ENCODE measurements at places on chromosomes 12 and 14.
A peak's percentile ranks its signal among the peaks of the same experiment; 100 is the strongest.

- H3K27me3 ChIP-seq: peaks cover 58% of the 10 kb centered on the region
- no peaks in the 10 kb centered on the region for H3K36me3 ChIP-seq
- H3K4me1 ChIP-seq: peaks cover 10% of the 10 kb centered on the region
- DNase-seq: no peak
- no peak overlapping the region for H3K27ac ChIP-seq
These were observed 3.6 kb upstream of the KRAS start for GRCh38 chr12:25254271-25254880.

GRCh38 chr12:128474916-128475315, 207.9 kb downstream of the TMEM132C start:
- no peaks in the 10 kb centered on the region for H3K36me3 ChIP-seq
- no peaks in the 10 kb centered on the region for H3K27me3 ChIP-seq
- DNase-seq: no peak
- H3K4me3 ChIP-seq: no peak overlapping the region
- no peak overlapping the region for H3K27ac ChIP-seq

DNA sequence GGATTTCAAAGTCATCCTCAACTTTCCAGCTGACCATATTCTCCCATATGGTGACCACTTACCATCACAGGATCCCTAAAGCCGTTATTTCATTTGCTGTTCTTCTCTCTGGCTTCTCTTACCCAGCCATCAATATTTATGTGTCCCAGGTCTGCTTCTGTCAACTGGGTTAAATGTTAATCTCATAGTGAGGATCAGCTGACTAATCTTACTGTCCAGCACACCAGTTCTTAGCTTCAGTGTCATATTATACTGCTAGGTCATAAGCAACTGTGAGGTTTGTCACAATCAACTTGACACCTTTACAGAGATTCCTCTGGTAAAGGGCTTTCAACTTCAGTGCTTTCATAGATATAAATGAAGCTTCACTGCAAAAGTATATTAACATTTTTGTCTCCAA, 294.4 kb downstream of the DIO2 start:
- no peaks in the 10 kb centered on the region for H3K36me3 ChIP-seq
- H3K27ac ChIP-seq: no peak overlapping the region
- H3K4me3 ChIP-seq: no peak overlapping the region

GRCh38 chr12:49843411-49843810, 505 bp upstream of the BCDIN3D start:
- H3K4me1 ChIP-seq: peaks cover 5% of the 10 kb centered on the region
- H3K36me3 ChIP-seq: peaks cover 2% of the 10 kb centered on the region
- H3K27me3 ChIP-seq: no peaks in the 10 kb centered on the region
- DNase-seq: no peak
- peak overlapping the region; percentile 85 for H3K27ac ChIP-seq

GRCh38 chr12:67916266-67916970, 72.8 kb upstream of the IFNG-AS1 start:
- H3K36me3 ChIP-seq: no peaks in the 10 kb centered on the region
- no peaks in the 10 kb centered on the region for H3K27me3 ChIP-seq
- H3K27ac ChIP-seq: no peak overlapping the region

DNA sequence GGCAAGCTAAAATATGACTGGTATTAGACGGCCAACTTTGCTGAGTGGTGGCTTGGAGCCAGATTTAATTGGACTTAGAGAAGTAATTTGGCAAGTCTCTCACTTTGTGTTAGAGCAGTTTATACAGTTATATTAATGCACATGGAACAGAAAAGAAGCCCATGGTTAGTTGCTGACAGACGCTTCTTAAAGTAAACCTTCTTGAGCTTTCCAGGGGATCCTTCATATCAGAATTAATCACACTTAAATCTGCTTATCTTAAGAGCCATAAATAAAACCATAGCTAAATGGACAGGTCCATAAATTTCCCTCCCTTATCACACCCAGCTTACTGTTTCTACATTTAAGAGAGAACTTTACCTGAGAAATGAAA, 9.6 kb downstream of the GSG1 start:
- H3K4me1 ChIP-seq: peaks cover 14% of the 10 kb centered on the region
- no peak overlapping the region for H3K27ac ChIP-seq
- no peak for DNase-seq
- no peaks in the 10 kb centered on the region for H3K36me3 ChIP-seq
- no peaks in the 10 kb centered on the region for H3K27me3 ChIP-seq

DNA sequence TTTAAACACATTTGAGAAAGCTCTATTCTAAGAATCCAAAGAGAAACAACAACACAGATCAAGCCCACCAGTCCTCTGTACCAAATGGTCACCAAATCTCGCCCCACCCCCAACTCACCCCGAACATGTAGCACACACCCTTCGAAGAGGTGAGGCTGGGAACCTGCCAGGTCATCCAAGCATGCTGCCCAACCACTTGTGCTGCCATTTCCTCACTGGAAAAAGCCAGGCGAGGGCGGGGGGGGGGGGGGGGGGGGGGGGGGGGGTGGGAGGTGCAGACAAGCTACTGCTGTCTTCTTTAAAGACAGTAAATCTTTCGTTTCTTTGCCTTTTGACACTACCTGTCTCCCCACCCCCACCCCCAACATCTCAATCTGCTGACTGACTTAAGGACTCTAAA, 59.9 kb downstream of the SETD3 start:
- H3K36me3 ChIP-seq: peaks cover 6% of the 10 kb centered on the region
- H3K27ac ChIP-seq: no peak overlapping the region
- no peaks in the 10 kb centered on the region for H3K27me3 ChIP-seq
- H3K4me3 ChIP-seq: no peak overlapping the region
- peak; percentile 33 for DNase-seq

- H3K4me3 ChIP-seq: no peak overlapping the region
- no peaks in the 10 kb centered on the region for H3K4me1 ChIP-seq
- no peak overlapping the region for H3K27ac ChIP-seq
- H3K36me3 ChIP-seq: no peaks in the 10 kb centered on the region
- no peaks in the 10 kb centered on the region for H3K27me3 ChIP-seq
These were observed 22.8 kb upstream of the PYGL start for GRCh38 chr14:50967103-50967502.

DNA sequence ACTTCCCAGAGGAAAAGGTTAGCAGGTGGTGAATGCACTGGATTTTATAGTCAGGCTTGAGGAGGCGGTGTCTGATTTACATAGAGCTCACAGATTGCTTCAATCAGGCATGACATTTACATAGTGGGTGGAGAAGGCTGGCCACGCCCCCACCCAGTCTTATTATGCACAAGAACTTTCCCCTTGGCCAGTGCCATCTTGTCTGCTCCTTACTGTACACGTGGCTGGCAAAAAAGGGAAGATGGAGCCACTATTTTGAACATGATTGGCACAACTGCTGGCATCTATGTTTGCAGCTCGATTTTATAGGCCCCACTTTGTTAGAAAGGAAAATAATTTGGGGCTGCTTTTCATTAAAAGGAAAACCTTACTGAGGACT, 10.9 kb upstream of the LGMN start:
- no peak overlapping the region for H3K4me3 ChIP-seq
- no peak for DNase-seq
- no peaks in the 10 kb centered on the region for H3K4me1 ChIP-seq
- no peaks in the 10 kb centered on the region for H3K27me3 ChIP-seq
- no peaks in the 10 kb centered on the region for H3K36me3 ChIP-seq
- H3K27ac ChIP-seq: no peak overlapping the region

DNA sequence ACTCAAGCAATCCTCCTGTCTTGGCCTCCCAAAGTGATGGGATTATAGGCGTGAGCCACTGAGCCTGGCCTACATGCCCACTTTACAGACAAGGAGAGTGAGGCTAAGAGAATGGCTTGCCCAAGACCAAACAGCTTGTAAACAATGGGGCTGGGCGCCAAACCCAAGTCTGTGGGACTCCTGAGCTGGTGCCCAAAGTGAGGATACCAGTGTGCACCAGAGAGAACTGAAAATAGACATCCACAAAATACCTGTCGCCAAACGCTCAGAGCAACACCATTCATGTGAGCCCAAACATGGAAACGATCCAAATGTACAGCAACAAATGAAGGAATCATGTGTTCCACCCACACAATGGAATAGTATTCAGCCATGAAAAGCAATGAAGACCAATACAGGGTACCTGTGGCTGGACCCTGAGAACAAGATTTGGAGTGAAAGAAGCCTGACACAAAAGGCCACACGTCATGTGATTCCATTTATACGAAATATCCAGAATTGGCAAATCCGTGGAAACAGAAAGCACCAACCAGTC, 38.2 kb downstream of the CCNK start:
- H3K27me3 ChIP-seq: no peaks in the 10 kb centered on the region
- no peak overlapping the region for H3K27ac ChIP-seq
- H3K36me3 ChIP-seq: peaks cover 45% of the 10 kb centered on the region
- H3K4me3 ChIP-seq: no peak overlapping the region

DNA sequence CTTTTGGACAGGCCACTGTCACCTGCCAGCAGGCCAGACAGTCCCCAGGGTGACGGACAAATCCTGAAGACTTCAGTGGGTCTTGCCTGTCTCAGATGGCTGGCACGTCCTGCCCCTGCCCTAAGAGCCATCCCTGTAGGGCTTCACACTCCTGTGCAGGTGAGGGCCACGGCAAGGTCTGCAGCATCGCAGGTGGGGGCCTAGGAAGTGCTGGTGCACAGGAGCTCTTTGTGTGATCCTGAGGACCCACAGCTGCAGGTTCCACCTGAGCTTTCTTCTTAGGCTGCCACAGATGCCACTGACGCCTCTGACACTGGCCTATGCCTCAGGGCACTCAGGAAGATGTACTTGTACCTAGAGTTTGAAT, 108.5 kb upstream of the FKBP4 start:
- no peak overlapping the region for H3K27ac ChIP-seq
- no peak overlapping the region for H3K4me3 ChIP-seq
- H3K27me3 ChIP-seq: peaks cover 33% of the 10 kb centered on the region
- no peak for DNase-seq

DNA sequence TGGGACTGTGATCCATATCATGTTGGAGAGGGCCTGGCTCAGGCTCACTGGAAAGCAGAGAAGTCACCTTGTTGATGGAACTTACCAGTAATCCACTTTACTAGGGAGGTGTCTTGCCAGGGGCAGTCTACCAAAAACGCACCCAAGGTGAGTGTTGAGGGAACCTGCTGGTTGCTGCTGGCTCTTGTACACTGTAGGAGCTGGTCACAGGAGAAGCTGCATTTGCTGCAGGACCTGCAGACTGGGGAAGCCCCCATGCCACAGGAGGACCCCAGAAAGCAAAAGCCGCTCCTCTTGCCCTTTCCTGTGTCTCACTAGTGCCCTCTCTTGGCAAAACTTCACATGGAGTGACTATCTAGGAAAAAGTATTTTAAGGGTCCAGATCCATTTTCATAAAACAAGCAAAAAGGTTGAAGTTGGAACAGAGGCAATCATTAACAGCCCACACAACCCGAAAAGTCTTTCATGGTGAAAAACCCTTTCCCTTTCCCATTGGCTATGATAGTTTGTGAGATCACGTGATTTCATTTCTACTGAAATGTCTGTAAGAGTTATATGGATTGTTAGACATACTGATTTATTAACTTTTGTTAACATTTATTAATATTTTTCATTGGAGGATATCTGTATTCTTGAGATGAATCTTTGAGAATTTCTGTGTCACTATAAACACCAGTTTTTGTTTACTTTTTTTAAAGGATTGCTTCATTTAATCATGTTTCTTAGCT, 59.2 kb downstream of the RASSF8 start:
- H3K4me3 ChIP-seq: no peak overlapping the region
- peak; percentile 60 for DNase-seq
- no peak overlapping the region for H3K27ac ChIP-seq
- no peaks in the 10 kb centered on the region for H3K36me3 ChIP-seq

DNA sequence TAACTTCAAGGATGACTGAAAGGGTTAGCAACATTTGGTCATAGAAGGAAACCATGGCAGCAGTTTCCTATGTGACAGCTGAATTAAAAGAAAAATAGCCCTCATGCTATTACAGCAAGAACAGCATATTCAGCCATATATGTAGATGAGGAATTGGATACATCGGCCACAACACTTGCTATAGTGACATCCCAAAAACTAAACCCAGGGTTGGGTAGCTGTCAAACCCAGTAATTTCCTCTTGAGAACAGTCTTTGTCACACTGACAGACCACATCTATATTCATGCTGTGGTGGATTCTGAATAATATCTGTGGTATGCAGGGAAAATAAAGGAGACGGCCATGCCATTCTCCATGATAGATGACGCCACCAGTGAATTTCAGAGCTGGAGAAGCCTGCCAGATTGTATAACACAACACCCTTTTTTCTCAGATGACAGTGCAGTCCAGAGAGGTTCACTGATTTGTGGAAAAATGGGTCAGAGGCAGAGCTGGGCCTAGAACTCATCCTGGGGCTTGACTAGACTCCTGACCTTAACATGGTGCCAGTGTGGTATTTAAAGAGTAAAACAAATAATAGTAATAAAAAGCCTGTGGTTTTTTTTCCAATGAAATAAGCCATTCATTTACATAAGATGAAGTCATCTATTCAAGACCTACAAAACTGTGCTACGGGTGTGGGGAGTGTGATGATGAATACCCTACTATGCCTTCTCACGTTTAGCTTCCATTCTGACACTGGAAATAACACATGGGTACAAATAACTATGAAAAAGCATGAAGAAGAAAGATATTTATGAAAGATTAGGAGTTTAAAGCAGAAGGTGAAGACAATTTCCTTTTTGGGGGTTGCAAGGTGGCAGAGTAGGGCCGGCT, 32.3 kb downstream of the EFCAB11 start:
- no peak overlapping the region for H3K27ac ChIP-seq
- H3K4me1 ChIP-seq: no peaks in the 10 kb centered on the region
- H3K4me3 ChIP-seq: no peak overlapping the region
- no peaks in the 10 kb centered on the region for H3K27me3 ChIP-seq

- H3K27me3 ChIP-seq: no peaks in the 10 kb centered on the region
- no peaks in the 10 kb centered on the region for H3K36me3 ChIP-seq
- H3K4me1 ChIP-seq: no peaks in the 10 kb centered on the region
- no peak overlapping the region for H3K27ac ChIP-seq
These were observed 405.5 kb downstream of the MDGA2 start for GRCh38 chr14:47269756-47270492.

- peaks cover 12% of the 10 kb centered on the region for H3K36me3 ChIP-seq
- H3K27ac ChIP-seq: peak overlapping the region; percentile 23
- peaks cover 17% of the 10 kb centered on the region for H3K4me1 ChIP-seq
- no peak for DNase-seq
These were observed 5.9 kb downstream of the POMT2 start for GRCh38 chr14:77314539-77315457.

DNA sequence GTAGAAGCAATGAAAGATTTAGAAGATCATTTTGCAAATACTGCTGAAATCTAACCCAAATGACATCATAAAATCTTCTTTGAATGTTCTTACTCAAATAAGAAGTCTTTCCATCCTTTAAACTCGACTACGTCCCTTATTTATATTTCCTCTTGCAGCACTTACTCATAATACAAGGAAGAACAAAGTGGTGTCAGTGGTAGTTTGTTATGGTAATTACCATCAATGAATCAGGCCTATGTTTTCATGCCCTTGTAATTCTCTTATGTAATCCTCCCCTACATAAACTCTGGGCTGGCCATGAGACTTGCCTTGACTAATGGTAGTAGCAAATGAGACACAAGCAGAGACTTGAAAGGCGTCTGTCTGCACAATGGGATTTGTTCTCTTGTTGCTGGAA, 17.0 kb downstream of the EEA1 start:
- no peaks in the 10 kb centered on the region for H3K4me1 ChIP-seq
- H3K4me3 ChIP-seq: no peak overlapping the region
- no peak overlapping the region for H3K27ac ChIP-seq
- H3K36me3 ChIP-seq: no peaks in the 10 kb centered on the region
